Aorta (tissue), 5 donors: ENCODE measurements at places on chromosomes 1 and 21. TPM values are rescaled to one million over a fixed set of nuclear protein-coding genes. Genes with fewer than 3 reads are reported as not detected.

The KRTAP7-1 gene
- not detected for total RNA-seq

The SAMD11 gene
- 44.3 TPM for total RNA-seq

DNA sequence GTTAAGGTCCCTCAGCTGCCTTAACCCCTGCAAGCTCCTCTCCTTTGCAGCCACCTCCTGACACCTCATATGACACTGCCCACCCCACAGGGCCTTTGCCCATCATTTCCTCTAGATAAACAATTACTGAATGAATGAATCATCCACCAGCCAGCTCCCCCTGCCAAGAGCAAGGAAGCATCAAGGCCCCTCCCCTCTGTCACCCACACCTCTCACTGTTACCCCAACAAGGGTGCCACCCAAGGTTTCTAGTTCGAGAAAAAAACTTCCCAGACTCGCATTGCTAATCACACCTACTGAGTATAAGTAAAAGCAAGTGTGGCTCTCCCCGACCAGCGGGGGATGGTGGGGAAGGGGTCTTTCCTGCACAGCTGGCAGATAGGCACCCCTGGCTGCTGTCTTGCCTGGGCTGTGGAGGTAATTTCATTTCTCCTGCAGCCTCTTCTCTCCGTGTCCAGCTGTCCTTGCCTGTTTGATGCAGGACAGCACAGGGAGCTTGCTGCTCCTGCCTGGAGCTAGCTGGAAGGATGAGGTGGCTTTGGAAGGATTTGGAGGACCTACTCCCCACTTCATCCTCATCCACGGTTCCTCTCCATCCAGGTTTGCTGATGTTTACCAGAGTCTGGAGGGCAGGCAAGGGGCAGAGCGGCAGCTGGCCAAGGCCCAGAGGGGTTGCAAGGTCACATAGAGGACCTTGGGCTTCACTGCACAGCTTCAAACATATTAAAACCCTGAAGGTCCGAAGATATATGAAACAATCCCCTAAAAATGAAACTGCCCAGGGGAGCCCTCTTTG lies 33.1 kb upstream of the LBR start:
- H3K4me1 ChIP-seq: no peaks in the 10 kb centered on the region
- H3K4me3 ChIP-seq: no peak overlapping the region
- H3K27me3 ChIP-seq: no peaks in the 10 kb centered on the region
- peak; percentile 63 for DNase-seq
- no peaks in the 10 kb centered on the region for H3K36me3 ChIP-seq

DNA sequence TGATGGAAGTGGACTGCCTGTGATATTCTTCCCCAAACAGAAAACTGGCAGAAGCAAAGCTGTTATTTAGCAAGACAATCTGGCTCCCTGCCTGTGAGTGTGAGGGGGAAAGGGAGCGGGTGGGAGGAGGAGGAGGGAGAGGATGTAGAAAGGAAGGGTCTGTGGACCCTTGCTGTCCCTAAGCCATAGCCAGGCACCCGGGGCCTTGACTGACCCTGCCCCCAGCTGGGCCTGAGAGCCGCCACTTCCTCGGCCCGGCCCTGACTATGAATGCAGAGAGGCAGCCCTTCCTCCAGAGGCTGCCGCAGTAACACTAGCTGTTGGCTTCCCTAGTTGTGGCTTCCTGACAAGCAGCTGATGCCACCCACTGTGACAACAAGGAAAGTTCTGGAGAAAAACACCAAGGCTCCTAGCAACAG lies 13.9 kb downstream of the PLA2G2F start:
- H3K27ac ChIP-seq: no peak overlapping the region
- H3K36me3 ChIP-seq: no peaks in the 10 kb centered on the region
- H3K4me3 ChIP-seq: no peak overlapping the region
- peak; percentile 73 for DNase-seq
- no peaks in the 10 kb centered on the region for H3K27me3 ChIP-seq

GRCh38 chr1:86616871-86617270 lies 70.0 kb downstream of the CLCA4 start:
- H3K4me3 ChIP-seq: no peak overlapping the region
- no peaks in the 10 kb centered on the region for H3K27me3 ChIP-seq
- DNase-seq: no peak
- H3K4me1 ChIP-seq: no peaks in the 10 kb centered on the region

- H3K27ac ChIP-seq: no peak within 1 kb of the TSS
- peak; percentile 76 for DNase-seq
- no peaks in the 10 kb centered on the region for H3K36me3 ChIP-seq
- no peaks in the 10 kb centered on the region for H3K27me3 ChIP-seq
- no peaks in the 10 kb centered on the region for H3K4me1 ChIP-seq
Observed at GRCh38 chr1:43285269-43285990, at the start of gene C1orf210. Gene C1orf210, minus strand, starts transcription at chr1:43285581. Its CDS starts 2,311 bp downstream, at chr1:43283270.

GRCh38 chr1:91383456-91383855 lies 21.2 kb downstream of the HFM1 start:
- no peak overlapping the region for H3K4me3 ChIP-seq
- no peaks in the 10 kb centered on the region for H3K4me1 ChIP-seq
- H3K36me3 ChIP-seq: no peaks in the 10 kb centered on the region
- H3K27ac ChIP-seq: no peak overlapping the region

DNA sequence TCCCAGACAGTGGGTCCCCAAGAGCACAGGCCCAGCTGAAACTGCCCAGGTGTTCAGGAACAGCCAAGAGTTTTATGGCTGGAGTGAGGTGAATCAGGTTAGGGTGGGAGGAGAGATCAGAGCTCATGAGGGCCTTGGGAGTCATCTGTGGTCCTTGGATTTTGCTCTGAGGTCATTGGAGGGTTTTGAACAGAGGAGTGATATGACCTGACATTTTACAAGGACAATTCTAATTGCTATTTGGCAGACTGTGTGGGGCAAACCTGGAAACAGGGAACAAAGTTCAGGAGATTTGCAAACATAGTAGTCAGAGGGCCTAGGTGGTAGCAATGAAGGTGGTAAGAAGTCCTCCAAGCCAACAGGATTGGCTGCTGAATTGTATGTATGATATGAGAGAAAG lies 31.1 kb upstream of the LRRN2 start:
- no peak overlapping the region for H3K27ac ChIP-seq
- H3K4me1 ChIP-seq: no peaks in the 10 kb centered on the region
- no peaks in the 10 kb centered on the region for H3K36me3 ChIP-seq
- H3K4me3 ChIP-seq: no peak overlapping the region
- H3K27me3 ChIP-seq: no peaks in the 10 kb centered on the region

The ELK4 gene
- 66.1 TPM for total RNA-seq

GRCh38 chr1:184860535-184860934 lies 105.9 kb upstream of the EDEM3 start:
- H3K27me3 ChIP-seq: no peaks in the 10 kb centered on the region
- peaks cover 3% of the 10 kb centered on the region for H3K4me1 ChIP-seq
- peaks cover 2% of the 10 kb centered on the region for H3K36me3 ChIP-seq
- DNase-seq: no peak

DNA sequence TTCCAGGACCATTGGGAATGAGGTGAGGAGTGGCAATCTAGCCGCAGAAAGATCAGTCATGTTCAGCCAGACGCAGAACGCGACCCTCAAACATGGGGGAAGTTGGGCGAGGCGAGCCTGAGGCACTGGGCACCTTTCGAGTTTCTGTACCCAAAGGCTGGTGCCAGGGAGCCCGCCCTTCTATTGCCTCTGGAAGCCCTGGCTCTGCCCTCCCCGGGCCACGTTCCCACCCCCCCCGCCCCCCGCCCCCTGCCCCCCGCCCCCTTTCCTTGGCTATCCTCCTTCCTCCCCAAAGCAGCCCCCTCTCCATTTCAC lies 2.2 kb upstream of the ZBTB7B start:
- no peaks in the 10 kb centered on the region for H3K27me3 ChIP-seq
- H3K4me1 ChIP-seq: no peaks in the 10 kb centered on the region
- H3K27ac ChIP-seq: peak overlapping the region; percentile 87
- H3K36me3 ChIP-seq: no peaks in the 10 kb centered on the region
